WERI-Rb-1 (cell line): ENCODE measurements at places on chromosomes 7 and 10.

DNA sequence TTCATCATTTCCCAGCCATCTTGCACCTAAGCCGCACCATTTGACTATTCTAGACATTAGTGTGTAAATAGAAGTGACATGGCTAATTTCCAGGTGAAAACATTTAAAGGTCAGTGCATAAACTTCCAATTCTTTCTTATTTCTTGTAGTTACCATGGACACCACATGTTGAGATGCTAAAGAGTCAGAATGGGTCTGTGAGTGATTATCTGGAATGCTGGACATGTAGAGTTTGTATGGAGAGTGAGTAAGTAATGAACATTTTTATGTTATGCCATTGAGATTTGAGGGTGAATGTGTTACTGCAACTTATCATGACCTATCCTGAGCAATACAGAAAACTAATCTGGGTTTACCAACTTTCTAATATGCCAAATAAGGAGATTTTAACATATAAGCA is 60.4 kb downstream of the MEOX2 start:
- DNase-seq = no peak

- DNase-seq = no peak
These were observed 8.9 kb upstream of the EMX2 start for GRCh38 chr10:117533507-117534281.

DNA sequence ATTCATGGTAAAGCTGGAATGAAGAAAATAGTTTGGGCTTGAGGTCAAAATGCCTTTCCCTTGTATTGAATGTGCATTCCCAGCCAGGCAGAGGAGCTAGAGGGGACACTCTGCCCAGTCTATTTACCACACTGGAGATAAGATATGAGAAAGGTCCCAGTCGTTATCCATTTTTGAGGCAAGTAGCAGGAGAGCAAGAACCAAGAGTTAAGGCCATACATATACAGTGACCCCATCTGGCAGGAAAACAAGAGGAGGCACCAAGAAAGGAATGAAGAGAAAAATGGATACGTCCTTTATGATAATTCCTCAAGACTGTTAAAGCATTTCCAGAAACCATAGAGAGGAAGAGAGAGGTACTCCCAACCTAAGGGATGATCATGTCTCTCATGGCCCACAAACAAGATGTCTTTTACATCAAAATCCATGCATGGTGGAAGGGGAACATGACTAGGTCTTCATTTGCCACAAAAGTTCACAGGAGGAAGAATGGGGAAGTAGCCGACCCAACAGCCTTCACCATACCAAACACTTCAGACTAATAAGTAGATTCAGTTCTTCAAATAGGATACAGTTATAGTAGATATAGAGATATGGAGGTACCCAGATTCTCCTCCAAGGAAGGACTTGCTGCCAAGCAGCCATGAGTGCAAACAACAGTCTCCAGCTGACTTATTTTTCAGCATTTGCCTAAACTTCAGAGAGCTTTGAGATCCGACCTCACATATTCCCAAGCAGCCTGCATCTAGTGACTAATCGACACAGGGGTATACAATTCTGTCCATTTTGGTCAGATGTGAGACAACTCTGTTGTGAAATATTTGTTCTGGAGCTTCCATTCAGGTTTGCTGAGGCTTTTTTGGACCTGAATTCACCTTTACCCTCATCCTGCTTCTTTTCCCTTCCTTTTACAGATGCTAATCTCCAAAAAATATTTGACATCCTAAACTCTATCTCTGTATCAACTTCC is 61.1 kb upstream of the CCDC71L start:
- DNase-seq = no peak

DNA sequence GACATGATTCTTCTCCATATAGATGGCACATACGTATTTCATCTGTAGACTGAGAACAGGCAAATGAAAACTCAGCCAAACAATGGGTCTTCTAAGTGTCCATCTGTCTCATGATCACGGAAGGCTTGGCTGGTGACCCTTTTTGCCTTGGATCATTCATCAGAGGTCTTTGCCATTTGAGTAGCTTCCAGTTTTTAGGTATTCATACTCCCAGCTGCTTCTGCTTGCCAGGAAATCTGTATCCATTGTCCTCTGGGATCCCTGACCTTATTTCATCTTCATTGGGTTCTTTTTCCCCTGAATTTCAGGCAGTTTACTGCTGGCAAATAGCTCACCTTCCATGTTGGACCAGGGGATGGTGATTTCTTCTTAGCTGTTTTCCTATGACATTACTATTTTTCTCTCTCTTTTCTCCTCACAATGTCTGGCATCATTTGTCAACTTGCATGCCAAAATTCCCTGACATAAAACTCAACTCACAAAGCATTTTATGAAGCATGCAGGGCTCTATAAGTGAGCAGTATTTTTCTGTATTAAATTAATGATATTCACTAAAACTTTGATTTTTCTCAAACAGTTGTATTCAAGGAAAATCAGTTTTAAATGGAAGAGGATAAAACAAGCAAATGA is 241.2 kb downstream of the DNAJB9 start:
- DNase-seq = no peak

DNA sequence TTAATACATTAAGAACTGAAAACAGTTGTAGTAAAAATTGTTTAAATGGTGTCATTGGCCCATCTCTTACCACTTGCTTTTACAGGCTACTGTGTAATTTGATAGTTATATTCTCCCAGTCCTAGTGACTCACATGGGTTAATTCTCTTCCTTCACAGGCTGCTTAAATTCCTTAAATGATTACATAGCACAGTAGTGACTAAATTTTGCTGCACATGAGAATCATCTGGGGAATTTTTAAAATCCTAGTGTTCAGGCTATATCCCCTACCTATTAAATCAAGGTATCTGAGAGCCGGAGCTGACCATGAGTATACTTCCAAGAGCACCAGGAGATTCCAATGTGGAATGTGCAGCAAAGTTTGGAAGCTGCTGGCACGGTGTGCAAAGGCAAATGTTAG is 45.3 kb upstream of the ZNF800 start:
- no peak for DNase-seq

DNA sequence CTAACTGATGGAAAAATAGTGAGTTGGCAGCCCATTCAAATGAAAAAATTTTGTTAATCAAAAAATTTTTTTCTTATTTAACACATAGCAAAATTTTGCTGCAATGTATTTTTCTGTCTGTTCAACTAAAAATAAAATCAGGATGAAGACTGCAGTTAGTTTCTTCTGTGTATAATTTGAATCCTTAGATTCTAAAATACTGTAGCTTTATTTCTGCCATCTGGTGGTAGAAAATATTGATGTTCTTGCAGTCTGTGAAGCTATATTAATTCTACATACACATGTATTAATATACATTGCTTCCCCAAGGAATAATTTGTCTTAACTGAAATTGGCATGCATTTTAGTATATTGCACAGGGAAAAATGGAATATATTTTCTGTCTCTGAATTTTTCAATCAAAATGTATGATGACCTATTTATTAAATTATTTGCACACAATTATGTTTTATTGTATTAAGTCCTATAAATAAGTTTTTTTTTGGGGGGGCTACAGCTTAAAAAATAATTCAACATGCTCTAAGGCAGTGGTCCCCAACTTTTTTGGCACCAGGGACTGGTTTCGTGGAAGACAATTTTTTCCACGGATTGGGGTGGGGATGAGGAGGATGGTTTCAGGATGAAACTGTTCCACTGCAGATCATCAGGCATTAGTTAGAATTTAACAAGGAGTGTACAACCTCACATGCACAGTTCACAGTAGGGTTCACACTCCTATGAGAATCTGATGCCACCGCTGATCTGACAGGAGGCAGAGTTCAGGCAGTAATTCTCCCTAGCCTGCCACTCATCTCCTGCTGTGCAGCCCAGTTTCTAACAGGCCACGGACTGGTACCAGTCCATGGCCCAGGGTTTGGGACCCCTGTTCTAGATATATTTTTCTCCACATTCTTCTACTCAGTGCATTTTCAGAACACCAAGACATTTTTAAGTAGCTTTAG is 119.4 kb downstream of the GNAT3 start:
- no peak for DNase-seq

- DNase-seq = peak; percentile 27
These were observed 46.2 kb downstream of the FAM53B start for GRCh38 chr10:124697837-124698544.

GRCh38 chr10:62541811-62542210 is 167.6 kb downstream of the ZNF365 start:
- DNase-seq = no peak

- no peak for DNase-seq
These were observed 85.4 kb downstream of the CCNY start for GRCh38 chr10:35421553-35422178.

GRCh38 chr7:68789597-68789996 is 808.7 kb upstream of the AUTS2 start:
- no peak for DNase-seq

DNA sequence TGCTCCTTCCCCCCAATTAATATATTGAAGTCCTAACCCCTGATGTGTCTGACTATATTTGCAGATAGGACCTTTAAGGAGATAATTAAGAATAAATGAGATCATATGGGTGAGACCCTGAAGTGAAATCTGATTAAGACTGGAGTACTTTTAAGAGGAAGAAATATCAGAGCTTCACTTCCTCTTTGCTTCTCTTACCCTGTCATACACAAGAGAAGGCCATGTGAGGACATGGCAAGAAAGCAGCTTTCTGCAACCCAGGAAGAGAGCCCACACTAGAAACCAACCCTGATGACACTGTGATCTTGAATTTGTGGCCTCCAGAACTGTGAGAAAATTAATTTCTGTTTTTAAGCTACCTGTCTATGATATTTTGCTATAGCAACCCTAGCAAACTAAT is 44.2 kb downstream of the JMJD1C start:
- DNase-seq = no peak

DNA sequence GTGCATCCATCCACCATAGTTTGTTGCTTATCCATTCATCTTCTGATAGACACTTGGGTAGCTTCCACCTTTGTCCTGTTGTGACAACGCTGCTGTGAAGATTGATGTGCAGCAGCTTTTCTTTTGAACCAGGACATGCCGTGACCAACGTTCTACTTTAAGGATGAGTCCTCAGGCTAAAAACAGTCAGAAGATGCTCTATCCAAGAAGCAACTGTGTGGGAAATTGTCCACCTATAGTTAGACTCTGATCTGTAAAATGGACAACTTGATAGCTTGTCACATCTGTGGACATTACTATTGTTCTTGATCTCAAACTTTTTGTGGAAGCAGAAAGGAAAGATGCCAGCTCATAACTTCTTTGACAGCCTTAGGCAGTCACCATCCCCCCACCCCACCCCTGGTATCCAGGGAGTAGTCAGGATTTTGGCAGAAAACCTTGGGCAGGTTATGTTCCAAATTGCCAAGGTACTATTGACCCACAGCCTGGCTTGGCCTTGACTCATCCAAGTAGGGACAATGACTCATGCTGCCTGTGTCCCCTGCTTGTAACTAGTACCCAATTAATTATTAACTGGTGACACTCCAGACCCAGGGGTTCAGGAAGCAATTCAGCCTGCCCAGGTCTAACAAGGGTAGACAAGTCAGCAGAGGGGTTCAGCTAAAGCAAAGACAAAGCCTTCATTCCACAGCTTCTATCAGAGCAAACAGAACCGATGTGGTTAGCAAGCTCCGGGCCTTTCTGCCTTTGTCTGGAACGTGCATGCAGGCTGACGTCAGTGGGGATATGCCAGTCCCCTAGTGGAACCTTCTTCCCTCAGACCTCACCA is 99.6 kb upstream of the ANLN start:
- DNase-seq = no peak

GRCh38 chr7:881441-882234 is 5.3 kb downstream of the GET4 start:
- no peak for DNase-seq

DNA sequence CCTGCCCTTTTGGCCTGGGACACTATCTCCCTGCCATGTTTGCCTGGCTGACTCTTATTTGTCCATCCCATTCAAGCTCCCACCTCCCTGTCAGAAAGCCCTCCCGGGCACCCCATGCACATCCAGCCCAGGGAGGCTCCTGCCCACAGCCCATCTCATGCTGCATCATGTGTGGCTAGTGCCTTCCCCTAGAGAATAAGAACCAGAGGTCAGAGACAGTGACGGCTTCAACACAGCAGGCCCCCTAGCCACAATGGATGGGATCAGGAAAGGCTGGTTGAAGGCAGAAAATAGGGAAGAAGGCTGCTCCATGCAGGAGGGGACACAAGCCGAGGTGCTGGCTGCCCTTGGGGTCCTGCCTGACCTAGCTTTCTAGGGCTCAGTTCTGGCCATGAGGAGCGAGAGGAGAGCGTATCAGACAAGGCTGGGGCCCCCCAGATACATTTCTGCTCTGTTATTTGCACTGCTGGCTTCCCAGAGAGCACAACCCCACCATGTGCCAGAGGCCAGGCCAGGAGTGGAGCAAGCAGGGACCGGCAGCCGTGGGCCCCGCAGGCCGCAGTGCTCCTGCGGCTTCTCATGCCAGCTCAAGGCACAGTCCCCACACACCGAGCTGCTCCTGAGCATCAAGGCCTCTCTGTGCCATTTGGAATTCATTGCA is 161.1 kb upstream of the ZMIZ1 start:
- no peak for DNase-seq
